ENCODE measurements at places on chromosomes 6 and 20.

DNA sequence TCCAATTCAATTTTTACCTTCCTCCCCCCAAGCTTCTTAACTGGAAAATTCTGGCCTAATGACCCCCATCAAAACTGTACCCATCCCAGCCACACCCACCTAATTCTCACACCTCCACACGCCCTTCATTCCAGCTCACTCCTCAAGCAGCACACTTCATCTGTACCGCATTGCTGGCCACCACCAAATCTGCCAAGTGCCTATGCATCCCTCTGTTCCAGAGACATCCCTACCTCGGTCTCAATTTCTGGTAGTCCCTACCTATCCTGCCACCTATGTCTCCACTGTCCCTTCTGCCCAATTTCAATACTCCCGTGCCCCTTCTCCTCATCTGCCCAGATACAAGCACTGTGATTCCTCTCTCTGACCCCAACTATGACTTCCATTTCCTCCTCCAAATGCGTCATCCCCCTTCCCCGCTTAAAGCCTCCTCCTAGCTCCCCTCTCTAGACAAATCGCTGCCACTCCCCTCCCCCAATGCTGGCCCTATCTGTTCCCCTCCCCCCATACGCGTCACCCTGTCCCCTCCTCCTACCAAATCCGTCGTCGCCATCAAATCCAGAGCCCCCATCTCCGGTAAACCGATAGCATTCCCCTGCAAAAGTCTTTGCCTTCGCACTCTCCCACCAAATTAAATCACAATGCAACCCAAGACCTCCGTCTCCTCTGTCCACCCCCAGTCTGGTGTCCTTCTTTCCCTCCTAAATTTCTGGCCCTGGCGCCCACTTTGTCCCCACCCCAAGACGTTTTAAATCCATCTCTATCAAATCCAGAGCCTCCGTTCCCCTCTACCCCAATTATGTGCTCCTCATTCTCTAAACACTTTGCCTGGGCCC is 1.2 kb downstream of the MTCH1 start:
- DNase-seq, result no peak

DNA sequence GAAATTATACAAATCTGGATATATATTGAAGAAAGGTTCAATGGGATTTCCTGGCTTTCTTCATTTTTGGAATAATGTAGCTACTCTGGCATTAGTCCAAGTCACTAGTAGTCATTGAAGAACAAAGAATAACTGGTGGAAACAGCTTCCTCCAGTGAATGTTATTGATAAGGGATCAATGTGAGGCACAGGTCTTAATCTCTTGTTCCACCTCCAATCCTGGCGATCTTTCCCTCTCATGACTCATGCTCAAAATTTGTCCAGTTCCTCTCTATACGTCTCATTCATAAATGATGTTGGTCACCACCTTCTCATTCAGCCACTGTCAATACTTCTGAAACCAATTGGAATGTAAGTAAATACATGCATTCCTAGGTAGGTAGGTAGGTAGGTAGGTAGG is 185.0 kb upstream of the BMP2 start:
- DNase-seq, result no peak

- no peak for DNase-seq
Observed at GRCh38 chr6:22519237-22519636, 50.1 kb upstream of the HDGFL1 start.

GRCh38 chr20:32482442-32483261 is 102.5 kb downstream of the NOL4L start:
- DNase-seq, result no peak

- no peak for DNase-seq
Observed at GRCh38 chr6:29611426-29611825, 21.6 kb downstream of the GABBR1 start.

DNA sequence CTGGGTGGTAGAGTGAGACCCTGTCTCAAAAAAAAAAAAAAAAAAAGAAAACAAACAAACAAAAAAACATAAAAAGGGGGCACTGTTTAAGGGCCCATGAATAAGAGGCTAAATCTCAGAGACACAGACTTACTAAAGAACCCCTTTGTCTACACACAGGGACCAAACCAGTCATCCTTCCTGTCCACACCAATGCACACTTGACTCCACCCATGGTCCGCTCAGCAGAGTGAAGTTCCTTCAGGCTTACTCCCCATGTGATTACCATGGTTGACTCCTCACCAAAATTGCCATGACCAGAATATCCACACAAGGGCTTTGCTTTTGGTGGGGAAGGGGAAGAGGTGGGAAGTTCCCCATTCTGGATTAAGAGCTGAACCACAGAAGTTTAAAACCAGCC is 19.4 kb upstream of the REPS1 start:
- DNase-seq, result no peak

DNA sequence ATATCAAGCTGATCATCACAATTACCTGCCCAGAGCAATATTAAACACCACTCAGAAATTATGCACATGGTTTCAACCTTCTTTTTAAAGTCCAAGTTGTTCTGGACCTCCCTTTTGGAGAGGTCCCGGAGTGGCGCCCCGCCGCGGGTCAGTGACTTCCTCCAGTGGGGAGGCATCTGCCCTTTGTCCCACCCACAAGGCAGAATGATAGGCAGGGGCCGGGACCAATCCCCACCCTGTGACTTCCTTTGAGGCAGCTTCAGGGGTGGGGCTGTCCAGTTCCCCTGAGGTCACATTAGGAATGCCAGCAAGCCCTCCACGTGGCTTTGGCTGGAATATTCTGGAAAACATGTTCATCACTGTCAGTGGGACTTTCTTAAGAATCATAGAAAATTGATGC is 207.0 kb downstream of the ANKRD60 start:
- no peak for DNase-seq

GRCh38 chr20:58646257-58646656 is 4.8 kb upstream of the STX16 start:
- no peak for DNase-seq
